ENCODE measurements at places on chromosomes 1 and 21. TPM values are rescaled to one million over a fixed set of nuclear protein-coding genes. Genes with fewer than 3 reads are reported as not detected.

DNA sequence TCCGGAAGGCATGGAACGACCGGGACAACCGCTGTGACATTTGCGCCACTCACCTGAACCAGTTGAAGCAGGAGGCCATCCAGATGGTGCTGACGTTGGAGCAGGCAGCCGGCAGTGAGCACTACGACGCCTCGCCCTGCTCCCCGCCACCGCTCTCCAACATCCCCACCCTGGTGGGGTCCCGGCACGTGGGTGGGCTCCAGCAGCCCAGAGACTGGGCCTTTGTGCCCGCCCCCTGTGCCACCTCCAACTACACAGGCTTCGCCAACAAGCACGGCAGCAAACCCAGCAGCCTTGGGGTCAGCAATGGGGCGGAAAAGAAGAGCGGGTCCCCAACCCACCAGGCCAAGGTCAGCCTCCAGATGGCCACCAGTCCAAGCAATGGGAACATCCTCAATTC is 212.1 kb downstream of the KIF26B start:
- no peaks in the 10 kb centered on the region for H3K27me3 ChIP-seq
- H3K36me3 ChIP-seq: no peaks in the 10 kb centered on the region
- H3K27ac ChIP-seq: no peak overlapping the region
- no peaks in the 10 kb centered on the region for H3K4me1 ChIP-seq

DNA sequence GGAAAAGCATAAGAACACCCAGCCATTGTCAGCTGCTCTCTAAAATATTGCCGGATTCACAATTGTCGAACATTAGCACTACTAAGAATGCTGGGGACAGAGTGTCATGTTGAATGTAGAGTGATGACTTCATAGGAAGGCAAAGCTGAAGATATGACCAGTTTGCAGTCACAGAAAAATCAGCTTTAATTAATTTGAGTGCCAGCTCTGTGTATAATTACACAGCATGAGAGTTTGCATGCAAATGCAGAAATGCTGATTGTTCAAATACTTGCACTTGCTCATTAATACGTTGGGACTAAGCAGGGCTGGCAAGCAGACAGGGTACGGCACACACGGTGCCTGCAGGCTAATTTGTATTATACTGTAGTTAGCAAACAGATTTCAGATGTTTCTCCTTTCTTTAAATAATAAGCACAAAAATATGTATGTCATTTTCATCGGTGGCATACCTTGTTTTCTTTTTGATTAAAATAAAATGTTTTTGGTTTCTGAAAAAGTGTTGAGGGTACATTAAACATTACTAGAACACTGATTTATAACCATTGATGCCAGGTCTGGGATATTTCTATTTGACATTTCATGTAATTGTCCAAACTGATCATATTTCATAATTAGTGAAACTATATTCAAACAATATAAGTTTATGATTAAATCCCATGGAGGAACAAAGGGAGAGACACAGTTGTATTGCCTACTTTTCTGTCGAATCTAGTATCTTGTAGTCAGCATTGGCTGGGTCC is 99.8 kb upstream of the ADGRL2 start:
- no peaks in the 10 kb centered on the region for H3K36me3 ChIP-seq
- DNase-seq: no peak
- H3K4me1 ChIP-seq: no peaks in the 10 kb centered on the region
- no peak overlapping the region for H3K27ac ChIP-seq
- H3K4me3 ChIP-seq: no peak overlapping the region
- H3K27me3 ChIP-seq: no peaks in the 10 kb centered on the region

DNA sequence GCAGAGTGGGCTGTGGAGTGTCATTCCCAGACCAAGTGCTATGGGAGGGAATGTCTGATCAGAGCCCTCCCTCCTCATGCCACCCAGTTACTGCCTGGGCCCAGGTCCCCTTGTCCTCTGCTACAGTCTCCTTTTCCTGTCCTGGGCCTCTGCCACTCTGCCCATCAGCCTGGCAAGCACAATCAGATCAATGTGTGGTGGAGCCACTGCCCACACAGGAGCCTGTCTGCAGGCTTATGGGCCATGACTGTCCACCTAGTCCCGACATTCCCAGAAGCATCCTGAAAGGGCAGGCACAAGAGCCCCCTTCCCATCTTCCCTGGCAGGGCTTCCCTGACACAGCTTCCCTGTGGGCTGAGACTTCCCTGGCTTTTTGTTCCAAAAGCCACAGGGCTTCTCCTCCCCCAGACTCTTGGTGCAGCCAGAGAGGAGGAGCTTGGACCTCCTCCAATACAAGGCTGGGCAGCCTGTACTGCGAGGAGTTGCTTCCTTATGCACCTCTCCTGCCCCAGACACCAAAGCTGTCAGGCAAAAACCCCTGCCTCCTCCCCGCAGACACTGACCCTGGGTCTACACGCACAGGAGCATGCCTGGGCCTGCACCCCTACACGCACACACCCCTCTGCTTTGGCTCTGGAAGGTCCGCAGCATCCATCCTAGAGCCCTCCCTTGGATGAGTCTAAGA is 29.2 kb upstream of the CNTN2 start:
- H3K36me3 ChIP-seq: no peaks in the 10 kb centered on the region
- H3K4me3 ChIP-seq: no peak overlapping the region
- no peaks in the 10 kb centered on the region for H3K27me3 ChIP-seq
- H3K27ac ChIP-seq: no peak overlapping the region
- no peak for DNase-seq

GRCh38 chr1:99820546-99820945 is 29.6 kb upstream of the AGL start:
- no peaks in the 10 kb centered on the region for H3K36me3 ChIP-seq
- H3K27me3 ChIP-seq: no peaks in the 10 kb centered on the region
- DNase-seq: peak; percentile 41
- no peak overlapping the region for H3K27ac ChIP-seq
- no peak overlapping the region for H3K4me3 ChIP-seq
- no peaks in the 10 kb centered on the region for H3K4me1 ChIP-seq

DNA sequence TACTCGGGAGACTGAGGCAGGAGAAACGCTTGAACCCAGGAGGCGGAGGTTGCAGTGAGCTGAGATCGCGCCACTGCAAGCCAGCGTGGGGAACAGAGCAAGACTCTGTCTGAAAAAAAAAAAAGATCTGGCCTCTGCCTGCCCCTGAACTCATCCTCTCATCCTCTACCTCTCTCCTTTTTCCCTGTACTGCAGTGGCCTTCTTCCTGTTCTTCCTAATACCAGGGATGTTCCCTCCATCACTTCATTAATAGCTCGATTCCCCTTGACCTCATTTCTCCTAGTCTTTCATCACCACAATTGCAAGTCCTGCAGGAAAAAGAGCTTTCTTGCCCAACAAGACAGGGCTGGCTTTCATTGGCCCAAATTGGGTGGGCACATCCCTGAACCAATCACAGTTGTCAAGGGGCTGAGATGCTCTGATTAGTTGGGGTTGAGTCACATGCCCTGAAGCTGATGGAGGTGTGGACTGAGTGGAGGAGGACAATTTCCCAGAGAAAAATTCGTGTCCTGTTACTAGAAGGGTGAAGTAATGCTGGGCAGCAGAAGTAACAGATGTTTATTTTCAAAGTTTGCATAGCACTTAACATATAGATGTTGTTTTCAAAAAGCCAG is 86.8 kb upstream of the PUM1 start:
- no peak overlapping the region for H3K27ac ChIP-seq
- peaks cover 8% of the 10 kb centered on the region for H3K4me1 ChIP-seq
- no peaks in the 10 kb centered on the region for H3K36me3 ChIP-seq
- H3K27me3 ChIP-seq: no peaks in the 10 kb centered on the region
- no peak overlapping the region for H3K4me3 ChIP-seq
- no peak for DNase-seq

- no peak overlapping the region for H3K4me3 ChIP-seq
- no peak overlapping the region for H3K27ac ChIP-seq
- no peak for DNase-seq
- no peaks in the 10 kb centered on the region for H3K4me1 ChIP-seq
- H3K27me3 ChIP-seq: peaks cover 5% of the 10 kb centered on the region
- no peaks in the 10 kb centered on the region for H3K36me3 ChIP-seq
Measured at GRCh38 chr21:32979598-32980268, 46.0 kb upstream of the OLIG2 start.

DNA sequence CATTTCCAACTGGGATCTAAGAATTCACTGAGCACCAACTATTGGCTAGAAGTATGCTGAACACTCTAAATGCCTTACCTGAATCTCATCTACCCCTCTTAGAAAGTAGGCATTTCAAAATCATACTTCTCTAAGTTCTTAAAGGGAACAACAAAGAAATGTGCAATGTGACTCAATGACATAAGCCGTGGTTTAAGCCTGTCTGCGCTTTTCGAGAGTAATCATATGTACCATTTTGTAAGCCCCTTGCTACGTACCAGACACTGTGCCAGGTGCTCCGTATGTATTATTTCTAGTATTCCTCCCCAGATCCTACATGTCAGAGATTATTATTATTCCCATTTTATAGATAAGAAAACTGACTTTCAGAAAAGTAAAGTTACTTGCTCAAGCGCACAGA is 454.2 kb downstream of the SETD4 start:
- DNase-seq: no peak
- H3K36me3 ChIP-seq: no peaks in the 10 kb centered on the region
- no peaks in the 10 kb centered on the region for H3K4me1 ChIP-seq
- H3K4me3 ChIP-seq: no peak overlapping the region
- H3K27me3 ChIP-seq: no peaks in the 10 kb centered on the region

LCE1E gene
- total RNA-seq: not detected
